ENCODE measurements at places on chromosomes 2 and 18. TPM values are rescaled to one million over a fixed set of nuclear protein-coding genes. Genes with fewer than 3 reads are reported as not detected.

The NEU4 gene
- total RNA-seq = 1.2 TPM

The DPP10 gene
- total RNA-seq = 26.3 TPM

The CCDC141 gene
- total RNA-seq = 8.0 TPM

The GKN2 gene
- not detected for total RNA-seq

The POTEF gene
- total RNA-seq = 1.8 TPM

The CHCHD5 gene
- 18.7 TPM for total RNA-seq

The PLCD4 gene
- 0.80 TPM for total RNA-seq

The IL37 gene
- total RNA-seq = not detected

The LHCGR gene
- total RNA-seq = 0.45 TPM

The CPLX4 gene
- total RNA-seq = not detected

DNA sequence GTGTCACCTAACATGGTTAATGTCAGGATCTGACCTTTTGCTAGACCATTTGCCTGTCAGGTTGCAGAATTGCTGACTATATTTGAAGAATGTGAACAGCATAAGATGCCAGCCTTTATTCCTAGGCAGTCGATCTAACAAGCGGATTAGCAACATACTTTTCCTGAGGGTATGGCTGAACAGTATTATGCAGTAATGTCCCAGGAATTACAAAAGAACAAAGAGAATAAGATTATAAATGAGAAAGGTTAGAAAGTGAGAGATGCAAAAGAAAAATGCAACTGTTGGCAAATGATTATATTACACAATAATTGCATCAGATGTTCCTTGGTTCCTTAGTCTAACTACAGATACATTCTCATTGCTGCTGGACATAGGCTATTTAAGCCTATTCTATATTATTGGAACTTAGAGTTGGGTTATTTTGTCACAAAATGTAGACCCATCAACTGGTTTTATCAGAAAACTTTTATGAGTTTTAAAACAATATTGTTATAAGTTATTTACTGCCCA, 647.1 kb upstream of the CRIM1 start:
- no peak for DNase-seq

- DNase-seq = no peak
These were observed 267.1 kb downstream of the ICOS start for GRCh38 chr2:204203704-204204103.

- peak; percentile 73 for DNase-seq
These were observed 11.0 kb downstream of the ANKRD12 start for GRCh38 chr18:9147440-9148202.

GRCh38 chr2:101795033-101795432, 97.5 kb downstream of the MAP4K4 start:
- DNase-seq = no peak

DNA sequence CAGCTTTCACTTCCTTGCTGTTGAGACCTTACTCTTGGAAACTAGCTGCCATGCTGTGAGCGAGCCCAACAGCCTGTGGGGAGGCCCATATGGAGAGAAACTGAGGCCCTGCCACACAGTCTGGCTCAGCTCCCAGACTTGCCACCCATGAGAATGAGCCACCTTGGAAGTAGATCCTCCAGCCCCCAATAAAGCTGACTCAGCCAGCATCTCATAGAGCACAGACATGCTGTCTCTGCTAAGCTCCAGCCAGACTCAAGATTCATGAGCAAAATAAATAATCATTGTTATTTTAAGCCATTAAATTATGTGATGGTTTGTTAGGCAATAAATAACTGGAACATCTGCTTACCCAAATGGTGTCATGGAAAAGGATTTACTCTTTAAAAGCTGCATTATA, 53.6 kb upstream of the DDX18 start:
- DNase-seq = no peak

DNA sequence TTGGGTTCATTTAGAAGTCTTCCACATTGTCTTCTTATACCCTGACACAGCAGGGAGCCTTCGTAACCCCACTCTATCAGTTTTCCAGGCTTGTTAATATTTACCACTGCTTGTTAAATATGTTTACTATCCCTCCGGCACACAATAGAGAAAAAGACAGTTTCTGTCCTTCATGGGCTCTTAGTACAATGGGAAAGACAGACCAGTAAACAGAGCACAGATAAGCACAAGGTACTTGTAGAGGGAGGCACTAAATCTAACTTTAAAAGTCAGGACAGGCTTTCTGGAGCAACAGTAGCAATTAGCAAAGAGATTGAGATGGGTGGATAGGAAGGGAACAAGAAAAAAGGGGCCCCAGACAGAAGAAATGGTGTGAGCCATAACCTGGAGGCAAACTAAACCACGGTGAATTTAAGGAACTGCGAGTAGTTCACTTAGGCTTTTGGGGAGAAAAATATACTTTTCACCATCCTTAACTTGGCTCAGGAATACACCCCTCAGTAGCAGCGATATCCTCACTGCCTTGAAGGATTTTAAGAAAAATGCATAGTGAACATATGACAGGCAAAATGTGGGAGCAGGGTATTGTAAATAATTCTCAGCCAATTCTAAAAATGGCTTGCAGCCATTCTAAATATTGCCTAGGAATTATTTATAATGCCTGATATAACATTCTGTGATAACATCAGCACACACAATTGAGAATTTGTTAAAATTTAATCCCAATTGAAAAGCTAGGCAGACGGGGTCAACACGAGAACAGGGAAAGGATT, 383.7 kb downstream of the CDH2 start:
- DNase-seq = no peak

GRCh38 chr2:62334009-62334408, 138.1 kb downstream of the B3GNT2 start:
- no peak for DNase-seq

GRCh38 chr2:157508676-157509075, 64.8 kb upstream of the CYTIP start:
- DNase-seq = no peak

DNA sequence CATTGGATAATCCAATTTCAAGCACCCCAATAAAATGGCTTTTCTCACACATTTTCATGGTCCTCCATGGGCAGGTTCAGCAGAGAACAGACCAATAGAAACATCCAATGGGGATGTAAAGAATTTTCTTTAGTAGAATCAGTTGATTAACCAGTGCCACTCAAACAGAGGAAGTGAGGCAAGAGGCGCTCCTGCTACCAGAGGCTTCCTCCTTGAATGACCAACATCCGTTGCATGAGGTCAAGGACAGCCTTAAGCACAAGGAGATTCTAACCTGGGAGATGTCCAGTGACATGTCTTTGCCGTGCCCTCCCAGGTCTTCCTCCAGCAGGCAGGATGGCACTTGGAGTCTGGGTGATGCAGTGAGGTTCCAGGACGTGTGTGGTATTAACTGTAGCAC, 146.6 kb downstream of the PIEZO2 start:
- DNase-seq = no peak

GRCh38 chr2:32926708-32927084, 20.1 kb upstream of the LTBP1 start:
- peak; percentile 62 for DNase-seq

GRCh38 chr2:157842106-157842879, 33.8 kb downstream of the ACVR1 start:
- no peak for DNase-seq

DNA sequence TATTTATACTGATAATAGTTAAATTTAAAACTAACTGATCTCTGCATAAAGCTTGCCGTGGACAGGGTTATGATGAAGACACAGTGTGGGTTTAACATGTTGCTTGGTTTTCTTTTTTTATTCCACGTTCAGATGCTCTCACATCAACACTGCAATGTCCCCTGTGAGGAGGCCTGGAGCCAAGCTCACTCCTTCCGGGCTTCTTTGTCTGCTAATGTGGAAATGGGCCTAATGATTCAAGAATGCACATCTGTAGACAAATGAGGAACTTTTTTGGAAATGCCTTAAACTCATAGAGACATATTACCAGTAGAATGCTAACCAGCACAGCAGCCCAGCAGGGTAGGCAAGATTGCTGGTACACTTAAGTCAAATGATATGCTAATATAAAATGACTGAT, 208.0 kb downstream of the GALR1 start:
- DNase-seq = no peak

DNA sequence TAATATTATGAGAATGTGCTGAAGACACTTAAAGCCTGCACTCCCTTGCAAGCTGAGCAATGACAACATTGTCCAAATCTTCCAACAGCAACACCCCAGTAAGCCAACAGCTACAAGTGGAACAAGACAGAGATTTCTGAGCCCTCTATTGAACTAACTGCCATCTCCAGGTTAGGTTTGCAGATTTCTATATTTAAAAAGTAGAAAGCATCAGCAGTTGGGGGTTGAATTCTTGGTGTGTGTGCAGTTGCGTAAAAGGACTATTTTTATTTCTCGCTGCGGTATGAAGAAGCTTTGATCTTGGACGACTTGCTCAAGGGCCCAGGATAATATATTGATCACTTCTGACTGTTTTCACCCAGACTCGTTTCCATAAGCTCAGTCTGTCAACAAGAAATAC, 106.2 kb upstream of the ZFP36L2 start:
- no peak for DNase-seq

- no peak for DNase-seq
These were observed 131.7 kb downstream of the MYCN start for GRCh38 chr2:16071865-16072637.

DNA sequence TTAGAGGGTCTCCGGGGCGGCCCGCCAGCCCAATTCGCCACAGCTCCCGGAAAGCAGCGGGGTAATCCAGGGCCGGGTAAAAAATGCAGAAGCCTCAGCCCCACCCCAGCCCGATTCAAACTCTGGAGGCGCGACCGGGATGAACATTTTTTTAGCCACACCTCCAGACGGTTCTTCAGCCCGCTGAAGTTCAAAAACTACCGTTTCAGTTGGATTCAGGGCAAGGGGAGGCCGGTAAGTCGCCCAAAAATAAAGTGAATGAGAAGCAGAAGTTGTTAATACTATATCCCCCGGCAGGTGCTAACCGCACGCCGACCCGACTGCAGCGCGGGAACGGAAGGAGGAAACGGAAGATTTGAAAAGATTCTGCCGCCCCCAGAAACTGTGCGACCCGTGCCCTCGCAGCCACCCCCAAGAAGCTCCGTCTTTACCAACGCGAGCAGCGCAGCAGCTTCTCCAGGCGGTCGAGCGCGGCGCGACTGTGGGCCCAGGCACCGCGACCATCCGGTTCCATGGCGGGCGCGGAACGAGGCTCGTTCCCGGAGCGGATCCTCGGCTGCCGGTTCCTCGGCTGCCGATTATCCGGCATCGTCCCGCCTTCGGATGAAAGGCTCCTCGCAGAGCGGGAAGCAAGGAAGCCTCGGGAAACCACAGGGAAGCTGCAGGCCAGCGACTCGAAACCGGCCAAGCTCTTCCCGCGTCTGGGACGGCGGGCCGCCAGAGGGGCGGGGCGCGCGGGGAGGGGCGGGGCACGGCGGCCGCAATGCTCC, at the start of gene BARD1:
TSS of gene BARD1 (minus strand) at position 703 of the 770 bp plus-strand sequence. CDS start at position 589, 114 bp downstream.
- peak; percentile 69 for DNase-seq

DNA sequence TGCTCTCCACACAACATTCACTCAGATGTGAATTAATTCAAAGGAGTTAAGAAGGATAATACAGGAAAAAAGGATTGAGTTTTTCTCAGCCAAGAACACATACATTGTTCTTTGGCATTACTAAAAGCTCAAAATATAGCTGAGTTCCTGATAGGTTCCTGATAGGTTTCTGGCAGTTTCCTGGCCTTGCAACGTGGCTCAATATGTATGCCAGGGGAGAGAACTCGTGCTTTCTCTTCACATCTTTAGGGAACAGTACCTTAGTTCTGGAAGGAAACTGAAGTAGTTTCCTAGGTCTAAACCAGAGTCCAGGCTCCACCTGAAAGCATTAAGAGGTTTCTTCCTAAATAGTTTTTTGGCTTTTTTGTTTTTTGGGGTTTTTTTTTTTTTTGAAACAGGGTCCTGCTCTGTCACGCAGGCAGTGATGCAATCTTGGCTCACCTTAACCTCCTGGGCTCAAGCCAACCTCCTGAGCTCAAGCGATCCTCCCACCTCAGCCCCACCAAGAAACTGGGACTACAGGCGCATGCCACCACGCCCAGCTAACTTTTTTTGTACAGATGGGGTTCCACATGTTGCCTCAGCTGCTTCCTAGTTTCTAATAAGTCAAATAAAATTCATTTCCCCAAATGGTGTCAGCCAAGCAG, 42.8 kb downstream of the ESCO1 start:
- DNase-seq = peak; percentile 6

GRCh38 chr2:176120364-176121189, 1.9 kb upstream of the HOXD9 start:
- no peak for DNase-seq

- DNase-seq = no peak
These were observed 38.3 kb downstream of the FBXO48 start for GRCh38 chr2:68428746-68429145.

DNA sequence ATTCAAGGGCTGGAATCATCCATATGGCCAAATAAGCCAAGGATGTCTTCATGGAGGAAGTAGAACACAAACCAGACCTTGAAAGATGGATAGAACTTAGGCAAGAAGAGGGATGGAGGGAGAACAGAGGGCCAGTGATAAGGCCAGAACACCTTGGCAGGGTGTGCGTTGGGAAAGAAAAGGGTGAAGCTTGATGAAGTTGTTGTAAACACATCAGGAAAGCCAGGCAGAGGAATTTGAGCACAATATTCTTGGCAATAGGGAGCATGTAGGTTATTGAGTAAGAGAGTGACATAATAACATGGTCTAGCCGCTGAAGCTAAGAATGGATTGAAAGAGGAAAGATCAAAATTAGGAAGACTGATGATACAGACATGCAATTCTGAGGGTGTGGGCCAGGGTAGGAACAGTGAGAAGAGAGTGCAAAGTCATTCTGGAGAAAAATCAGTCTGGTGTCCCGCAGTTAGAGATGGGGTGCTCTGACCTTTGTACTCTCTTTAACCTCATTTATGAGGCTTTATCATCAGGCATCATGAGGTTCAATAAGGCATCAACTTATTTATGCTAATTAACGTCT, 41.0 kb downstream of the SLC14A2 start:
- no peak for DNase-seq

DNA sequence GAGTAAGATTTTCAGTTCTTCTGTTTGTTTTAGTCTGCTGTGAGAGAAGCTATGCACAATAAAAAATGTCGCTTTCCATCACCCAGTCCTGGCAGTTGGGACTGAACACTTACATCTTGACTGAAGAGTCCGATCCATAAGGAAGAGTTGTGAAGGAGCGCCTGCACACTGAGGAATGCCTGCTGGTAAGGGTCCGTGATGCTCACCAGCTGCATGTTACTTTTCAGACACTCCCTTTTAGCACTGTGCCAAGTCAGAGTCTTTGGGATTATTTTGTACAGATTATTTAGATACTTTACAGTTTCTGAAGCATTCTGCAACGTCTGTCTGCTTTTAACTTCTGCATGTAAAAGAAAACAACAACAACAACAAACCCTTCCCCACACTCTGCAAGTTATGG, 42.6 kb upstream of the CD302 start:
- DNase-seq = no peak

- no peak for DNase-seq
These were observed 415.1 kb upstream of the LRRTM1 start for GRCh38 chr2:80719607-80720006.

- DNase-seq = peak; percentile 83
These were observed 9.7 kb upstream of the OTOS start for GRCh38 chr2:240149943-240150784.

All from GM23338 (cell line).